SJSA1 (cell line): ENCODE measurements at places on chromosomes 5 and 9. TPM values are rescaled to one million over a fixed set of nuclear protein-coding genes. Genes with fewer than 3 reads are reported as not detected.

- DNase-seq = no peak
These were observed 66.6 kb downstream of the RGS3 start for GRCh38 chr9:113530022-113530635.

GRCh38 chr5:9790276-9790675 is 160.1 kb upstream of the TAS2R1 start:
- no peak for DNase-seq

GRCh38 chr9:91577633-91578061 is 154.0 kb upstream of the NFIL3 start:
- no peak for DNase-seq

Gene PCDHA7
- total RNA-seq = 0.03 TPM in 1 of 2 replicates, not detected in the other

DNA sequence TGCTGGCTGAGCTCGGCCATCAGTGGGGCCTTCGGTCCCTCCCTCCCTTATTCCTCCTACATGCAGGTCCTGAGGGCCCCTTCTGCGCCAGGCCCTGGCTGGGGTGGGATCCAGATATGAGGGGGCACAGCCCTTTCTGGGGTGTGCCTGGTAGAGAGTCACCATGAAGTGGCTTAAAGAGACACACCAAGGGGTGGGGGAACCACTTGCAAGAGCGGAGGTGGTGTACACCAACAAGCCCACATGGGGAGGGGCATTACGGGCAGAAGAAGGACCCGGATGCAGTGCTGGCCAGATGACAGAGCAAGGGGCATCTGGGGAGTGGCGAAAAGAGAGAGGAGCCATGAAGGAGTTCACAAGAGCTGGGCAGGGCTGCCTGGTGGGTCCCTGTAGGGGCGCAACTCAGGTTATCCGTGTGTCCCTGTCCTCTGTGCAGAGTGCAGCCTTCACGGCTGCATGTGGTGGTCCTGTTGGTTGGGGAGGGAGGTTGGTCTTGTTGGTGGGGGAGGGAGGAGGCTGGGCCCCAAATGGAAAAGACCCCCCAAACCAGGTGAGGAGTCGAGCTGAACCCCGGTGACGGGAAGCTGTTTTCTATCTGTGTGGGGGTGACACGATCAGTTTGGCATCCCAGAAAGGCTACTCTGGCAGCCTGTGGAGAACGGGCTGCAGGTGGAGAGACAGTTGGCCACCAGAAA is 158.1 kb downstream of the DAB2IP start:
- DNase-seq = no peak

- DNase-seq = no peak
These were observed 41.5 kb downstream of the SPRY4 start for GRCh38 chr5:142283304-142283703.

Gene ZNF454
- not detected in 2 replicates for total RNA-seq

Gene MORN5
- total RNA-seq = not detected in 2 replicates

DNA sequence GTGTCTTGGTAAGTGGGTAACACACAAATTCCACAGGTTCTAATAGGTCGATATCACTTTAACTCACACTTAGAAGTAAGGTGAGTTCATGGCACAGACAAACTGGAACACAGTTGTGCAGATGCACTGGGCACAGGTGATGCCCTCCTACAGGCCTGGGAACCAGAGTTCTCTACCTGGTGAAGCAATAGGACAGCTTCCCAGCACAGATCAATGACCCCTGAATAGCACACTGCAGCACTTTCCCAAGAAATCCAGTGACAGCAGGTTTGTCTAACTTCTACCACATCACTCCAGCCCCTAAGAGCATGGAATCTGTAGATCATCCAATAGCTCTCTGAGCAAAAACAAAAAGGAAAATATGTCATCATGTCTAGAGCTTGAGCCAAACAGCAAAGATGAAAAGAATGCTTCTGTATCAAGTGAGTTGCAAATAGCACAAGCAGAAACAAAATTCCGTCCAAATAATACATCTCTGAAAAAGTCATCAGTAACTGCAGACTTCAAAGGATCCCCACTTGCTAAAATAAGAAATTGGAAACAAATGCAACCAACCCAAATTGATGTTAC is 33.5 kb downstream of the MOCS2 start:
- no peak for DNase-seq

DNA sequence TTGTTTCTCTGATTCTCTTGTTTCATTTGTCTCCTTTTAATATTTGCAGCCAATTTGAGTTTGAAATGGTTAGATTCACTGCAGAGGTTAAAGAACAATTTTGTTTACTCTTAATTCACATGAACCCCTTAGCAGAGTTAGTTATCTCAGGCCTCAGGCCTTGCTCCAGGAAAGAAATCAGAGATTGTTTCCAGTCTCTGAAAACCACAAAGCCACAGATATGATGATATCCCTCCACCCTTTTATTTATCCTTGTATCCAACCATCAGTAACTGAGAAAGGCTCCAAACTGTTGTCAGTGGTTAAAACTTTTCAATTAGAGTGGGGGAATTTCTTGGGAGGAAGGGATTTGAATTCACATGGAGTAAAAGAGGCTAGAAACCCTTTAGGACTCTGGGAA is 406.0 kb upstream of the DMAC1 start:
- DNase-seq = no peak

Gene ARL15
- 15.4 and 19.5 TPM in 2 replicates for total RNA-seq

Gene SLCO4C1
- total RNA-seq = not detected in 2 replicates

Gene JAKMIP2
- 0.06 and 0.79 TPM in 2 replicates for total RNA-seq

- DNase-seq = no peak
These were observed 447.0 kb downstream of the KIF4B start for GRCh38 chr5:155460501-155460931.

Gene MSX2
- total RNA-seq = 1.4 and 3.0 TPM in 2 replicates

Gene UTP15
- total RNA-seq = 23.6 and 30.3 TPM in 2 replicates

Gene CXCL14
- 0.29 TPM in 1 of 2 replicates, not detected in the other for total RNA-seq

DNA sequence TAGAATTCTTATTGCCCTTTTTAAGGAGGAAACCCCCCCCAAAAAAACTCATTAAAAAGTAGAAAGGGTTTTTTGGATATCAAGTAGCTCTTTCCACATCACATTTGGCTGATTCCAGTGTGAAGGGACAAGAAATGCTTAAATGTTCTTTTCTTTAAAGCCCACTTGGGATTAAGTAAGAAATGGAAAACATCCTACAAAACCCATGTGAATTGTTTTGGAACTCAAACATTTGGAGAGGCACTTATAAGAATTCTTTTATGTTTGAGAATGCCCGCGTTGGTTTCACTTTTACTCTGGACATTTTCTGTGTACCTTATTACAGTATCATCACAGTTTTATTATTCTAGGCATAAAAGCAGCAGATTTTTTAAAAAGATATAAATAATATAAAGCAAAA is 301.1 kb upstream of the ACTBL2 start:
- peak; percentile 49 for DNase-seq

GRCh38 chr5:135211083-135211790 is 177.2 kb upstream of the PITX1 start:
- DNase-seq = peak; percentile 30

DNA sequence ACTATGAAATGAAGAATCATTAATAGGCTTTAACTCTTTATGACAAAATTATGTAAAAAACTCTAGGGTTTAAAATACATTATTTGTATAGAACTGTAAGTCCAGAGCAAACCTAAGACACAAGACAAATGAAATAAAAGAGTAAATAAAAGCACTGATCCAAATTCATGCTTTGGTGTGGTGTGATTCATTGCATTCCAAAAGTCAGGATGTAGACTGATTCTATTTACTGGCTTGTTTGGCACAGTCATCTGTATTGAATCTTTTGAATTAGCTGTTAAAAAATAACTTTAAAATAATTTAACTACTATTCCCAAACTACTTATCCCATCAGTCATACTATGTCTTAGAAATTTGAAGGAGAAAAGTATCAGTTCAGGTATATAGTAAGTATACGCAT is 31.1 kb downstream of the IL4 start:
- peak; percentile 56 for DNase-seq
